ENCODE measurements at places on chromosomes 3 and 15. TPM values are rescaled to one million over a fixed set of nuclear protein-coding genes. Genes with fewer than 3 reads are reported as not detected.

The TRNT1 gene
- total RNA-seq: 18.4 TPM

DNA sequence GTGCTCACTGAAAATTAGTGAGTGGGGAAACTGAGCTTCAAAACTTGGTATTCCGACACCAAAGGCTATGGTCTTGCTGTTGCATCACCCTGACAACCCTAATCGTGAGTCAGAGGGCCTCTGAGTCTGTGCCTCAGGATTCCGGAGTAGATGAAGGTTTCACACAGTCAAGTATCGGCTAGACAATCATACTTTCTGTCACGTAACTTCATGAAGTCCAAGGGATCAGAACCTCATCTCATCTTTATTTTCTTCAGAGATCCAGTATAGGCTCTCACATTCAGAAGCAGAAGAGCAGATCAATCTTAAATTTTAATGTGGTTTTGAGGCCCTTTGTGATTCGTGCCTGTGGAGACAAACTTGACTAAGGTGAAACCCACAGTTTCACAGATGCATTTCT is 26.1 kb upstream of the NECTIN3 start:
- no peaks in the 10 kb centered on the region for H3K4me1 ChIP-seq
- H3K27me3 ChIP-seq: no peaks in the 10 kb centered on the region
- no peak overlapping the region for H3K27ac ChIP-seq
- no peak overlapping the region for H3K4me3 ChIP-seq
- DNase-seq: no peak

- no peak overlapping the region for H3K27ac ChIP-seq
- no peaks in the 10 kb centered on the region for H3K36me3 ChIP-seq
- DNase-seq: peak; percentile 22
- no peaks in the 10 kb centered on the region for H3K27me3 ChIP-seq
- no peak overlapping the region for H3K4me3 ChIP-seq
Observed at GRCh38 chr3:191499307-191500080, 38.5 kb downstream of the PYDC2 start.

DNA sequence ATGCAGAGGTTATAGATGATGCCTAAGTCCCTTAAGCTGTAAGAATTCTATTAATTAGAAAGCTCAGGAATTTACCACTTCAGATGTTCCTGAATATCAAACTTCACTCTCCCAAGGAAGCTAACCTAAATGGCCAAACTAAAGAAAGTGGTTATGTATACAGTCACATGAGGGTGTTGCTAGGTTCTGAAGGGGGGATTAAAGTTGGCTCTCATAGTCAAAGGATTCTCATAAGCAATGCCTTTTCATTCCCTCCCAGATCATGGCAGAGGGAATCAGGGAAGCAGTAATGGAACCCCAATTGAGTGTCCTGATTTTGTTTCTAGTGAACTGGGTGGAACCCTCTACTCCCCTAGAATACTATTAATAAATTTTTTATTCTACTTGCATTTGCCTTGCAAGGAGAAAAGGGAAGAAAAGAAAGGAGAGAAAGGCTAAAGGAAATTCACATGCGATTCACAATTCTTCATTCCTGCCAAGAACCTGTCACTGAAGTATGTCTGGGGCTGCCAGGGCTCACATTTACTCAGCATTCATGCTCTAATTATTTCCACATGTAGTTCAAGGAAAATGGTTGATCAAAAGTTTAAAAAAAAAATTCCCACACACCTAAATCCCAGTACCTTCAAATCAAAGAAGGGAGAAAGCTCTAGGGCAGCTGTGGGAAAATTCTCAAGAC is 25.1 kb downstream of the FSTL1 start:
- no peaks in the 10 kb centered on the region for H3K27me3 ChIP-seq
- H3K4me3 ChIP-seq: no peak overlapping the region
- H3K27ac ChIP-seq: peak overlapping the region; percentile 14
- H3K4me1 ChIP-seq: peaks cover 14% of the 10 kb centered on the region
- no peaks in the 10 kb centered on the region for H3K36me3 ChIP-seq
- no peak for DNase-seq

DNA sequence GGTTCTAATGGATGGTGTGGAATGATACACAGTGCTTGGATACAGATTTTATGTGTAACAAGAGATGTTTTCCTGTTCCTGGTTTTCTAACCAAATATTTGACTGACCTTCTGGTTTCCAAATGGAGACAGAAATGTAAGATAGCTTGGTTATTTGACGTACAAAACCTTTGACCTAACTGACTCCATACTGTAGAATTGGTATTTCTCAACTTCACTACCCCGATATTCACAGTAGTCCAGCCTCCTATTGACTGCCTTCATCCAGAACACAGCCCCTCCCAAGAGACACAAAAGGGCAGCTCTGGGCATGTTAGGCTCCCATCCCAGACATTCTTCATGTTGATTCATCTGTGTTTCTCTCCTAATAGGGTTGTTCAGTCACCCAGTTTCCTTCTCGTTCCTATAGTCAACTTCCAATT is 33.4 kb downstream of the MYO1E start:
- no peak overlapping the region for H3K4me3 ChIP-seq
- H3K36me3 ChIP-seq: no peaks in the 10 kb centered on the region
- H3K4me1 ChIP-seq: no peaks in the 10 kb centered on the region
- H3K27me3 ChIP-seq: no peaks in the 10 kb centered on the region

GRCh38 chr3:7567160-7567559 is 706.2 kb downstream of the GRM7 start:
- no peak overlapping the region for H3K4me3 ChIP-seq
- no peak for DNase-seq
- H3K36me3 ChIP-seq: no peaks in the 10 kb centered on the region
- H3K27me3 ChIP-seq: no peaks in the 10 kb centered on the region
- H3K4me1 ChIP-seq: no peaks in the 10 kb centered on the region
- no peak overlapping the region for H3K27ac ChIP-seq
